ENCODE measurements at places on chromosomes 6 and 20. TPM values are rescaled to one million over a fixed set of nuclear protein-coding genes. Genes with fewer than 3 reads are reported as not detected.

Gene STMND1
- not detected for total RNA-seq

Gene MLIP
- 0.36 TPM for total RNA-seq

Gene PLEKHG1
- 0.88 TPM for total RNA-seq

Gene CALHM4
- total RNA-seq = not detected

Data from osteoblast (primary cell).